Stimulated activated CD8-positive, alpha-beta memory T cell treated with anti-CD3 and anti-CD28 coated beads, Interleukin-15, amount 100 ng/mL, for 4 hours (primary cell): ENCODE measurements at places on chromosomes 7 and 10.

GRCh38 chr7:106609416-106609815, 51.5 kb downstream of the CCDC71L start:
- DNase-seq: no peak

DNA sequence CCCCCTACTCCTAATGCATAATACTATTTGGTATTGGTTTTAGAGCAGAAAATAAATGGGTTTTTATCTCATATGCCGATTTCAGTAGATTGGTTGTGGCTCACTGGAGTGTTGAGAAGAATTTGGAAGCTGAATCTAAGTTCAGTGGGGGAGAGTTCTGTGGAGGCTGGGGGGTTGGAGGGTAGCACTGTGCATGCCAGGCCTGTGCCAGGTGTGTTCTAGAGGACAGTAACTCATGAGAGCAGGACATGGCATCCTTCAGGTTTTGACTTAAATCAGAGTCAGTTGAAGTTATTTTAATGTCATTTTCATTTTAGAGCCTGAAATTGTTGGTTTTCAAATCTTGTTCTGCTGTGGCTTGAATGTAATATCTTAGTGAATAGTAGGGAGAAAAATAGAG, 79.5 kb downstream of the EEPD1 start:
- DNase-seq: no peak

- DNase-seq: no peak
Observed at GRCh38 chr10:102946992-102947391, 28.9 kb downstream of the CNNM2 start.

DNA sequence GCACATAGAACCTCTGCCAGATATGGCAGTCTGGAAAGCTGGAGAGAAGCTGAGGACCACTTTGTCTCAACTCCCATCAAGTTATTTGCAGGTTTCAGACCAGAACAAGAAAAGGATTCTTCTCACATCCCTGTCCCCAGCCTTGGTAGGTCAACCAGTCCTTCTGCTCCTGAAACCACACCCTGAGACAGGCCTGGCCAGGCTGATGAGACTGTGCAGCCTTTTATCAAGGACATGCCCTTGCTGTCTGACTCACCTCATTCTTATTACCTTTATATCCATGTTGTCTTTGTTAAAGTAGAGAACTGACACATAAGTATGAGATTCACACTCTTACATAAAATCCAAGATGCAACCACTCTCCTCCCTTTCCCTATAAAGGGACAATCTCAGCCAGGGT, 354.9 kb downstream of the PLXNA4 start:
- no peak for DNase-seq

- DNase-seq: no peak
Observed at GRCh38 chr7:31767686-31768358, 80.8 kb downstream of the PPP1R17 start.

GRCh38 chr10:19570120-19570519, 246.1 kb upstream of the PLXDC2 start:
- no peak for DNase-seq

DNA sequence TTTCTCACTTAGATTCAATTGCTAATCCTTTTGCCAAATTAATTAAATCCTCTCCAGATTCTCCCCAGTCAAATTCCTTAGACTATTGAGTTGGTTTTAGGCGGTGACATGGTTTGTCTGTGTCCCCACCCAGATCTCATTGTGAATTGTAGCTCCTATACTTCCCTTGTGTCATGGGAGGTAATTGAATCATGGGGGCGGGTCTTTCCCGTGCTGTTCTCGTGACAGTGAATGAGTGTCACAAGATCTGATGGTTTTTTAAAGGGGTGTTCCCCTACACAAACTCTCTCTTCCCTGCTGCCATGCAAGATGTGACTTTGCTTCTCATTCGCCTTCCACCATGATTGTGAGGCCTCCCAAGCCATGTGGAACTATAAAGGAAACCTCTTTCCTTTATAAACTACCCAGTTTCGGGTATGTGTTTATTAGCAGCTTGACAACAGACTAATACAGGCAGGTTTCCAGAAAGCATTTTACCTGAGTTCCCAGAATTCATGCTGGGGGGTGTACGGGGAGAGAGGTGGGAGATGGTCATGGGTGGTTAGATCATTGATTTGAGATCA, 44.7 kb upstream of the GARS1 start:
- no peak for DNase-seq

- no peak for DNase-seq
Observed at GRCh38 chr7:109898-110556, 82.3 kb upstream of the FAM20C start.

GRCh38 chr7:68321776-68322496, 1276.3 kb upstream of the AUTS2 start:
- DNase-seq: no peak

- no peak for DNase-seq
Observed at GRCh38 chr7:20050241-20050966, 166.8 kb downstream of the MACC1 start.

DNA sequence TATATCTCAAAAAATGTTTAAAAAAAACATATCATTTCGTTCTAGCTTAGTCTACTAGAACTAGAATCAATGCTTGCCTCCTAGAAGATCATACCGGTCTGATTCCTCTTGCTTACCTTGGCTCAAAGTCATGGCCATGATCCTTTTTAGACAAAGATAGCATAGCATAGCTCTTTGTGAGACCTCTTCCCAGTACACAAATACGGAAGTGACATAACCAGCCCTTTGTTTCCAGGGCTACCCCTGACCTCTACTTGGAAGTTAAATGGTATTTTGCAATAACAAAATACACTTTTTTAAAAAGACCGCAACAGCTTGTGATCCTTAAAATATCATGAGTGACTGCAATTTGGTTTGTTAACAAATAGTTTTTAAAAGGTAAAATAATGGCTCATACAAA, 130.7 kb upstream of the NOBOX start:
- no peak for DNase-seq

DNA sequence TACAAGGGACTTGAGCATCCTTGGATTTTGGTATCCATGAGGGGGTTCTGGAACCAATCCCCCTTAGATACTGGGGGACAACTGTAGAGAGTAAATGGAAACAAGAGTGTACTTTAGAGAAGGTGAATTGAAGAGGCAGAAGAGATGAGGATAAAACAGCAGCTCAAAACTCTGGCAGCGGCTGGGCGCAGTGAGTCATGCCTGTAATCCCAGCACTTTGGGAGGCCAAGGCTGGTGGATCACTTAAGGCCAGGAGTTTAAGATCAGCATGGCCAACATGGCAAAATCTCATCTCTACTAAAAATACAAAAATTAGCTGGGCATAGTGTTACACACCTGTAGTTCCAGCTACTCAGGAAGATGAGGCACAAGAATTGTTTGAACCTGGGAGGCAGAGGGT, 218.7 kb downstream of the GALNT17 start:
- DNase-seq: no peak

DNA sequence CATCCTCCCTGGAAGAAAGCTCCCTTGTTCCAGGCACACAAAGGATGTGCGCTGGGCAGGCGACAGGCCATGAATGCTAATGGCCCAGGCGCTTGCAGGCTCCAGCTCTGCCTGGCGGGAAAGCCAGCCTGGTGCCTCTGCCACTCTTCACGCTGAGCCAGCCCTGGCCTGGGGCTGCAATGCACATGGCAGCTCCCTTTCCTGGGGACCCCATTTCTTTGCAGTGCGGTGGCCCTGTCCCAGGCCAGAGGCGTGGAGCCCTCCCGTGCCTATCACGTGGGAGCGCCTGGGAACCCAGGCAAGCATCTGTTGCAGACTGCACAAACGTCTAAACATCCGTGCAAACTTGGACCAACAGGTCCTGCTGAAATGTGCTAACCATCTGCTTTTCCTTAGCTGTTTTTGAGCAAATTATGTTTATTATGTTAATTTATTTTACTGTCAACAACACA, 152.1 kb upstream of the LYZL2 start:
- DNase-seq: no peak

DNA sequence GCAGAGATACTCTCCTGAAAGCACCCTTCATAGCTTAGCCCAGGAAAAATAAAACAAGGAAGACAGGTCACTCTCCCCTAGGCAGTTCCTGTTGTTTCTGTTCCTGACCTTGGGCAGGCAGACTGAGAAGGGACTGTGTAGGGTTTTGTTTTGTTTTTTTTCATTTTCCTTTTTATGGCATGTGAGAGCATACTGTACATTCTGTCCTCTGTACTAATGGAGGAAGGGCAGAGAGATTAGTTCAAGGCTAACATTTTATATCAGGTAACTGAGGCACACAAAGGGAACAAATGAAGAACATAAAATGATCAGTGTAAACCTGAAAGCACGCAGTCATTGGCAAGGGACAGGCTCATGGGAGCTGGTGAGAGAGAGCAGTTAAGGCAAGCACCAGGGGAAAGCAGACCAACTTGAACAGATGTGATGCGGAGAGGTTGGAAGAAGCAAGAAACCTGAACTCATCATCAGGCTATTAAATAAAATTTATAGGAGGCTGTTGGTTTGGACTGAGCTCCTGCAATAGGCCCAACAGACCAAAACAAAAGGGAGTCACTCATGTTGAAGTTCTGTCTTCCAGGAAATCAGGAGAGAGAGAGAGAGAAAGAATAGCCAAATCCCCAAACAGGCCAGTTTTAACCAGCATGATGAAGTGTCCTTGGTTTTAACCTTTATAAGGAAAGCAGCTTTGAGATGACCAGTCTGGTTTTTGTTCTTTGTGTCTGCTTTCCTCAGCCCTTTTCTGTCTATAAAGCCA, 34.1 kb upstream of the PDCD4 start:
- DNase-seq: no peak
